ENCODE measurements at places on chromosomes 6 and 20.

GRCh38 chr20:54794110-54794509 lies 318.7 kb downstream of the DOK5 start:
- DNase-seq: no peak

DNA sequence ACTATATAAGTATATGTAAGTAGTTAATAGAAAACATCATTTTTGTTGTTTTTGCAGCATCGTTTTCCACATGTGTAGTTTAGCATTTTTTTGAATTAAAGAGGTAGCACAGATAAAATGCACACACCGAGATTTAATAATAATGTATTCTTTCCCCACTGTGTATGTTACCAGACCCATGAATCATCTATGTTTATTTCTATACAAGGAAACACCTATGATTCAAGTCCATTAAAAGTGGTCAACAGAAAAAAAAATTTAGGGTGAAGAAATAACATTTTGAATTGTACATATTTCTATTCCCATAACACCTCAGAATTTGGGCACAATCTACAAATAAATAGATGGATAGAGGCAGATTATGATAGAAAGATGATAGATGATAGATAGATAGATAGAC lies 31.7 kb upstream of the HCRTR2 start:
- no peak for DNase-seq

DNA sequence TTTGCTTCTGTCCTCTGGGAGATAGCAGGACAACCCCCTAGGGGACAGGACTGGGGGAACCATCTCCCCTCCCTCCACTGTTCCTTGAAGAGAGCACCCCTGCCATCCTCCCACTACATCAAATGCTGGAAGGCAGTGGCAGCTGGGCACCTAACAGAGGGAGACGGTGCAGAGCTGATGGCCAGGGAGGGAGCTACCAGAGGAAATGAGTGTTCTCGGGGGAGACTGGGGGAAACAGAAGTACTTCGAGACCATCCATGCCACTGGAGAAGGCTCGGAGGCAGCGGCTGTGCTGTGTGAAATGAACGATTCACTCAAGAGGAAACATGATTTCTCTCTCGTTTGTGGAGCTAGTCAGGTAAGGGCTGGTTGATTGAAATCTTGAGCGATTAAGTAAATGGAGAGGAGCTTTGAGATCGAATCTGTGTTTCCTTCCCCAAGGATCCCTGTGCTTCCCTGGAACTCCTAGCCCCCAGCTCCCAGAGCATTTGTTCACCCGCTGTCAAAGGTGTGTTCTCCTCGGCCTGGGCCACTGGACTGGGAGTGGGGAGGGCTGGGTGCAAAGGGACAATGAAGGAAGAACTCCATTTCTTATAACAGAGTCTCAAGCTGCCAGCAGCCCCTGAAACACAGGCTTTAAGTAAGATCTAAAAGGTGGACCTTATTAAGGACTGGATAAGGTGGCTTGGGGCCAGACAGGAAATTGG lies 261.3 kb upstream of the MOCS1 start:
- no peak for DNase-seq

- no peak for DNase-seq
These were observed 12.1 kb upstream of the ARID1B start for GRCh38 chr6:156765117-156765516.

- no peak for DNase-seq
These were observed 170.5 kb upstream of the CST7 start for GRCh38 chr20:24778585-24779031.

GRCh38 chr20:41098703-41099250 lies 38.6 kb upstream of the PLCG1 start:
- DNase-seq: no peak

DNA sequence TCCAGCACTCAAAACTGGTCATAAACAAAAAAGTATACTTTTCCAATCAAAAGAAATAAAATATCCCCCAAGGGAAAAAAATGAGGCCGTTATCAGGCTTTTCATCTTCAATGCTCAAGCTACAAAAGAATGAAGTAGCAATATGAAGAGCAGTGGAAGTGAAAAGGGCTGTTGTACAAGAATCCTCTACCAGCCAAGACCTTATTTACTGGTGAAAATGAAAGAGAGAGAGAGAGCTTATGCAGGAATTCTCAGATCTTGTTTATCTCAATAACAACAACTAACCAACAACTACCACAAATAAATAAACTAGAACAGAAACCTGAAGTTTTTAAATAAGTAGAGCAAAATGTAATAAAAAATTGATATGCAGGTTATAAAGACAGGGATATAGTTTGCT lies 400.6 kb downstream of the HDGFL1 start:
- DNase-seq: no peak

DNA sequence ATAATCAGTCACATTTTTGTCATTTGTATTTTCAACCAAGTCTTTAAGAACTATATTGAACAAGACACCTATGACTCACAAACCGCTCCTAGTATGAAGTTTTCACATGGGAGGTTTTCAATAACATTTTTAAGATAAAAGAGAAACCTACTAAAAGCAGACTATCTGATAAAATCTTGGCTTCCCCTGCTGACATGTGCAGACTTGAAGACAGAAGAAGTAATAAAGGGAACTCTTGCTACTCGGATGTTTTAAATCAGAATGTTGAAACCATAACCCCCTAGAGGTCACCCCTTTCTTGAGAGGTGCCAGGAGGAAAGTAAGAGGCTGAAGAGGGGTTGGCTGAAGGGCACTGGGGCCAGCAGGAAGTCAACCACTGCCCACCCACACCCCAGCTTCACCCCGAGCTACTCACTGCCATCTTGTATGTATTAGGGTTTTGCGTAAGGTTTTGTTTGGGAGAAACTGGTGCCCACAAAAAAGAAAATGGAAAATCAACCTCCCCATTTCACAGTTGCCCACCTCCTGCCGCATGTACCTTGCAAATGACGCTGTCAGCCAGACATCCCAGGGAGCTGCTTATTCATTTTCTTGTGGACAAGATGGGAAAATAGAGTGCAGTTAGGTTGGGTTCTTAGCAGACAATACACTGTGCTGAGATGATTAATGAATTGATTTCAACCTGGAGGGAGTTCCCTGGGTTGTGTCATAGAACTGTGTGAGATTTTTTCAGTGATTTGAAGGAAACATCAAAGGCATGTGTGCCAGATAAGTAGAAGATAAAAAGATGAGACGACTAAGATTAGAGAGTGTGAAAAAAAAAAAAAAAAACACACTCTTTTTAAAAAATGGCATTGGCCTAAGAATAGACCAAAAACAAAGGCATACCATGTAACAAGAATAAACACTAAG lies 83.2 kb upstream of the TAB2 start:
- peak; percentile 16 for DNase-seq

DNA sequence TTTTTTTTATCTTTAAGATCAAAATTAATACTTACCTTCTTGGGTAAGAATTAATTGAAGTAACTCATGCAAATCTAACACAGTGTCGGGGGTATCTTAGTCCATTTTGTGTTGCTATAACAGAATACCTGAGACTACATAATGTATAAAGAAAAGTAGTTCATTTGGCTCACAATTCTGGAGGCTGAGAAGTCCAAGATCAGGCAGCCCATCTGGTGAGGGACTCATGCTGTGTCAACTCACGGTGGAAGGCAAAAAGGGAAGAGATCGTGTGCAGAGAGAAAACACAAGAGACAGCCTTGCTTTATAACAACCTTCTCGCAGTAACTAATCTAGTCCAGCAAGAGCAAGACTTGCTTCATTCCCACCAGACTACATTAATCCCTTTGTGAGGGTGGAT lies 92.9 kb upstream of the VSTM2L start:
- no peak for DNase-seq

- no peak for DNase-seq
These were observed 9.4 kb downstream of the TREML2 start for GRCh38 chr6:41191569-41191968.

GRCh38 chr6:24391756-24392405 lies 10.9 kb upstream of the MRS2 start:
- DNase-seq: no peak

DNA sequence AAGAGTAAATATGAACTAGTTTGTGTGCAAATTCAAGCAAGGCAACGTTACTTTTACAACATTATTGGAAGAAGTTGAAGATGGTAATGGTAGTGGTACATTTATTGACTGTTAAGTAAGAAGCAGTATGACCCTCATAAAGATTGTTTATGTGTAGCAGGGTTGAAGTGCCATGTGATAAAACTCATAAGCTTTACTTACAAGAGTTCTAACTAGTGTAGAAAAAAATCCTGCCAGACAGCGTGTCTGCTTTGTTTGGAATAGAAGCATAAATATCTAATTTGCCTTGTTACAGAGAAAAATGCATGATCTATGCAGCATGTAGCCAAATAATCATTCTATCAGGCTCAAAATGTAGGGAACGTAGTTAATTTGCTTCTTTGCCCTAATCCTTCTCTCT lies 450.8 kb upstream of the SOX4 start:
- no peak for DNase-seq

- DNase-seq: no peak
These were observed 236.9 kb downstream of the BCAS1 start for GRCh38 chr20:53833333-53834061.

DNA sequence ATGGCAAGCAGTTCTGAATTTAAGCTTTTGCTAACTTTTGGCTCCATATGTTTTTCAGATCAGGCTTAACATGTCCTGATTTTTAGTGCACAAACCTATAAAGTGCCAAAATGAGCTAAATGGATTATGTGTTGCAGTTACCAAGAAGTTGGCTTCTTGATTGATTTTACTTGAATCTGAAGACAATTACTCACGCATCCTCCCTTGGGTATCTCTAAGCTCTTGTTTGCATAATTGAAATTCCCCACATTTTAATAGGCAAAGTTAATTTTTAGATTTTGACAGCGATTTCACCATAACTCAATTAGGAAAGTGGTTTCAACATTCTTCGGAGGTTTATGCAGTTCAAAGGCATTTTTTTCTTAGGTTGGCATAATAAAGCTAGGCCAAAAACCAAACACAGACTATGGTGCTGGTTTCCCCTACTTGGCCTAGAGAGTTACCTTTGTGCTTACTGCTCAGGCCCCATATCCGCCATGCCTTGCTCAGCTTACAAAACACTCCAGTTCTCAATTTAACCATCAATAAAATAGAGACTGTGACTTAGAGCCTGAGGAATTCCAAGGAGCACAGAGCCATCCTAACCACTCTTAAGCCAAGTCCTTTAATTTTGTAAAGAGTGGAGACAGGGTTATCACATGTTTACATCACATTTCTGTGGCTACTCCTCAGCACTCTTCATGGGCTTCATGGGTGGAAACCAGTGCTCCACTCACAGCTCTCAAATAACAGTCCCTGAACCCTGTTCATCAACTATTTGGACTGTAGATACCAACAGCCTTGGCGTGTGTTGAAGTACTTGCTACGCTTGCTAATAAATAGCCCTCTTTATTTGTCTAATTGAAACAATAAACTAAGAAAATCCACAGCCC lies 32.1 kb downstream of the LAMA4 start:
- DNase-seq: no peak

DNA sequence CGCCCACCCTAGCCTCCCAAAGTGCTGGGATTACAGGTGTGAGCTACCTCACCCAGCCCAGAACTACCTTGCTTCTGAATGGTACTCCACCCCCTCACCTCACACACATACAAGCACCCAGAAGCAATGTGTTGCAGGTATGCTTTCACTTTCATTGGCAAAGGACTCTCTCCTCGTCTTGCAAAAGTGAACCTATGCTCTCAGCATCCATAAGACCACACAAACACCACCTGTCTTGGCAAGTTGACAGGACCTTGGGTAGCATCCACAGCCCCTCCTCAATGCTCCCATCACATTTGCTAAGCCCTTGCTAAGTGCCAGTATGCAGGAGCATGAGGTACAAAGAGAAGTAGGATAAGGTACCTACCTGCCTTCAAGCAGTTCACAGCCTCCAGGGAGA lies 3.7 kb downstream of the KIF13A start:
- no peak for DNase-seq

DNA sequence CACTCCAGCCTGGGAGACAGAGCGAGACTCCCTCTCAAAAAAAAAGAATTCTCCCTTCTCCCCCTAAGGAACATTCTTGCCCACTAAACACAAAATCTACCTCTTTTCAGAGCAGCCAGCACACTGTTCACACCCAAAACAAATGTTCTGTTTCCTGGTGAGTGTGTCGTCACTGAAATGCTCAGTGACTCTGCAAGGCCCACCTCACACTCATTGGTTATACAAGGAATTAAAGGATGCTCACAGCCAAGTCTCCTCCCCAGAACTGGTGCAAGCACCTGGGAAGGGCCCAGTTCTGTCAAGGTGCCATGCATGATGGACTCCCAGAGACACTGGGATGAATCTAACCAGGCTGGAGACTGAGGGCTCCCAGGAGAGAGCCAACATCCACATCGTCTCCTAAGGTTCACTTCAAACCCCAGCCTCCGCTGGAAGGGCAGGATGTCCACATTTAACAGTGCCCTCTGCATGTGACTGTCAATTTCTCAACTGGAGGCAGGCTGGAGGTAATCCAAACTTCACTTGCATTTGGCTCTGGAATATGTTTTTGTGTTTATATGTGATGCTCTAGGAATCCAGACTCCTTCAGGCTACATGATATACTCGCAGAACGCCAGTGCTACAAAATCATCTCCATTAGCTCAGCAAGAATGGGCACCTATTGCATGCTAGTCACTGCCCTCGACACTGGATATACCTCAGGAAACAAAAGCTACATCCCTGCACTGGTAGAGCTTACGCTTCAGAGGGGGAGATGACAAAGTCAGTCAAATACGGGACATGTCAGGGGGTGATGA lies 7.1 kb downstream of the RRBP1 start:
- DNase-seq: no peak

DNA sequence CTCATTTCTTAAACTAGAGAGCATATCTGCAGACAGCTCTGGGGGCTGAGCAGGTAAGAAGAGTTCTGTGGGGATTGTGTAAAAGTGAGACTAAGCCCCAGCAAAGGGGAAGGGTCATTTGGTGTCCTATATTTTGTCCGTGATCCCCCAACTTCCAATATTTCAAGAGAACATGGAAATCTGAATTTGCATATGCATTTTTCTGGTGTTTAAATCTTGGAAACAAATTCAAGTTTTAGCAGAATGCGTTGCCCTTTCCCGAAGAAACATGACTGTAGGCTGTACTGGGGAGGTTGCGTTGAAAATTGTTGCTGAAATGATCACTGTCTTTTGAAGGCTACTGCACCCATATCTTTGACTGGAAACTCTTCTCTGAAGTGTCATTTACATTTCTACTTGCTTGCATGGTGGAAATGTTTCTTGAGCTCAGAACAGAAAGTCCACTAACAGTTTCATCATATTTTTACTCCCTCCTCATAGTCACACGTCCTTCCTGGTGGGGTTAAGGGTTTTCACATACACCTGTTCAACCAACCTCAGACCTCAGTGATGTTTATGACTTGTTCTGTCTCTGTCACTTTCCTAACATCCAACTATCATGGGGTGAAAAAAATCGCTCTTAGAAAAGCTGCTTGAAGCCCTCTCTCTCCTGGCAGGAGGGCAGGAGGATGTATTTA lies 140.3 kb downstream of the BCAS1 start:
- DNase-seq: no peak

DNA sequence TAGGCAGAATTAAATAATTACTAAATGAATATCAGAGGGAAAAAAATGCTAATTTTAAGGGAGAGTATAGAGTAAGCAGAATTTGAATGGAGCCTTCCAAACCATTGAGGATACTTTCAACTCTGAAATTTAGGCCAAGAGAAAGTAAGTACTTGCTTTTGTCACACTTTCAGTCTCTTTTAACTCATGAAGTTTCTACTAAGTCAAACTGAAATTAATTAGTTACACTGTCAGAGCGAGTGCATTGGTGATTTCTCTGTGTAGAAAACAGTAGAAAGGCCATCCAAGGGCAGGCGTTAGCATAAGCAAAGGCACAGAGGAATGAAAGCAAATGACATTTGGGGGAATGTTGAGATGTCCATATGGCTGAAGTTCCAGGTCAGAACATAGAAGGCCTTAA lies 92.9 kb downstream of the PLEKHG1 start:
- DNase-seq: no peak

- DNase-seq: no peak
These were observed 230.9 kb downstream of the CDC5L start for GRCh38 chr6:44618371-44618770.

GRCh38 chr6:75997696-75998095 lies 74.8 kb downstream of the IMPG1 start:
- DNase-seq: no peak
